CD4-positive, alpha-beta T cell (primary cell): ENCODE measurements at places on chromosomes 6 and 20.

- no peak for DNase-seq
These were observed 35.2 kb upstream of the BLCAP start for GRCh38 chr20:37562695-37563480.

- DNase-seq, result peak; percentile 54
These were observed 20.4 kb downstream of the SNPH start for GRCh38 chr20:1286267-1287024.

DNA sequence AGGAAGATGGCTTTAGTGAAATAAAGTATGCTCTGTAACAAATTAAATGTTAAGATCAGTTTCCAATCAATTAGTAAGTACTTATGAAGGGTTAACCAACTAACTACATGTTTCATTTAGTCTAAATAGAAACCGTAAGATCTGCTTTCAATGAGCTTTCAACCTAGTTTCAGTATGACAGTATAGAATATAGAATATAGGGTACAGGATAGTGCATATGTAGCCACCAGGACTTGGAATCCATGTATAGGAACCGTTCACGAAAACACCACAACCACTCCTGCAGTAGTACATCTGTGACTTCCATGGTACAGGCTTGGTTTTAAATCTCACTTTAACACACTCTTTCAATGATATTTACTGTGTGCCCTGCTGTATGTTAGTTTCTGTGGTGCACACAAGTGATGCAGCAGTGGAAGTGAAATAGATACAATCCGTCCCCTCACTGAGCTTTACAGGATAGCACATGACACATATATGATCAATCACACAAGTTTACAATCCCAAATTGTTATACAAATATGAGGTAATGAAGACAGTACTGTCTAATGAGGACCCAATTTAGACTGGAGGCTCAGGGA lies 479.7 kb upstream of the MARCKS start:
- no peak for DNase-seq

DNA sequence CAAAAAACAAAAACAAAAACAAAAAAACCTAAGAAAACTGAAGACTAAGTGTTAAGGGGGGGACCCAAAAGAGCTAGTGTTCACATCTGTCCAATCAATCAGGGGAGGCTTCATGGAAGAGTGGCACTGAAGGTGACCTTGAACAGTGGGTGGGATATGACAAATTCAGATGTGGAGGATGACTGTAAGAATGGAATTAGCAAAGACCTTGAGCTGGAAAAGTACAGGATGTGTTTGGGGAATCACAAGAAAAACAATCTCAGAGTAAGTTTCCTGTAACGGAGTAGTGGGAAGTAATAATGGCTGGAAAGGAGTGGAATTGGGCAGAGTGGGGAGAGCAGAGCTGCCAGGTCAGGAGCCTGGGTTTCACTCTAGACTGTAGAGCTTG lies 2.9 kb upstream of the IER3 start:
- DNase-seq, result no peak

DNA sequence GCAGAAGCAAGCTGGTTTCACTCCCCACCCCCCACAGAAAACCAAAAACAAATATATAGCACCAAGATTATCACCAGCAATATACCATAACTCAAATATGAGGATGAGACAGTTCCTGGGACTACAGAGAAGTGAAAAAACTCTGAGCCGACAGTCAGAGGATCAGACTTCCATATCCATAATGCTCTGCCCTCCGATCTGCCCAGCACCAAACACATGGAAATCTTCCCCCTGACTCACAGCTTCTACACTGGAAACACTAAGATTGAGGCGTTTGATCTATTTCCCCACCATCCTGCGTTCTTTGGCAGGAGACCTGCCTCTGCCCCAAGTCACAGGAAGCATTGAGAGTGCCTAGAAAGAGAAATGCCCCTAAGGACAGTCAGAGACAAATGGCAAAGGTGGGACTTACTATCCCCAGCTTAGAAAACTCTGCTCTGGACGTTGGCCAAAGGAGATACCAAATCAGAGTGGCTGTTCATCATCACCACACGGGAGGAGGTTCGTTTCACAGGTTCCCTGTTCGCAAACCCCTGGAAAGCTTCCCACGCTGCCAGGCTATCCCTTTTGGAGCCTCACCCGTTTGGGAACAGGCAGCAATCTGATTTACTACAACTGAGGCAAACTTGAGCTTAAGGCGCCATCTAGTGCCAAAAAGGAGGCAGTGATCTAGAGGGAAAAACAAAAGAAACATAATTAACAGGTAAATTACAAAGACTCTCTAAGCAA lies 48.7 kb upstream of the SRSF6 start:
- DNase-seq, result no peak

GRCh38 chr6:112188906-112189305 lies 65.5 kb downstream of the LAMA4 start:
- DNase-seq, result no peak

DNA sequence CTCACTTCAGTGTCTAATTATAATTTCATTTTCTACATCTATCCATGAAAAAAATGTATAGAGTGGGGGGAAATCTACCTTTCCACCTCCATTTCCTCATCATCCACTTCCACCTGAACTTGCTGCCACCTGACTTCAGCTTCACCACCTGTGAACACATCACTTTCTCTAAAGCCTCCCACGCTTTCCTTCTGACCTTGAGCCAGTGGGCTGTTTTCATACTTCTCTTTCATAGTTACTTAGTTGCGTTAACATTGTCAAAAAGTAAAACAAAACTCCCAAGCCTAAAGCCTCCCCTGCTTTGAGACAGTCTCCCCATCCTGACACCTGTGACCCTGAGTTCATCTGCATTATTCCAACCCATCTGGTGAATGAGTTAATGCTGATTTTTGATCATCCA lies 47.3 kb downstream of the KLHL31 start:
- no peak for DNase-seq
